Activated naive CD8-positive, alpha-beta T cell treated with anti-CD3 and anti-CD28 coated beads, Interleukin-2, amount 50 U/mL, for 24 hours (primary cell): ENCODE measurements at places on chromosomes 1 and 21.
A peak's percentile ranks its signal among the peaks of the same experiment; 100 is the strongest.

DNA sequence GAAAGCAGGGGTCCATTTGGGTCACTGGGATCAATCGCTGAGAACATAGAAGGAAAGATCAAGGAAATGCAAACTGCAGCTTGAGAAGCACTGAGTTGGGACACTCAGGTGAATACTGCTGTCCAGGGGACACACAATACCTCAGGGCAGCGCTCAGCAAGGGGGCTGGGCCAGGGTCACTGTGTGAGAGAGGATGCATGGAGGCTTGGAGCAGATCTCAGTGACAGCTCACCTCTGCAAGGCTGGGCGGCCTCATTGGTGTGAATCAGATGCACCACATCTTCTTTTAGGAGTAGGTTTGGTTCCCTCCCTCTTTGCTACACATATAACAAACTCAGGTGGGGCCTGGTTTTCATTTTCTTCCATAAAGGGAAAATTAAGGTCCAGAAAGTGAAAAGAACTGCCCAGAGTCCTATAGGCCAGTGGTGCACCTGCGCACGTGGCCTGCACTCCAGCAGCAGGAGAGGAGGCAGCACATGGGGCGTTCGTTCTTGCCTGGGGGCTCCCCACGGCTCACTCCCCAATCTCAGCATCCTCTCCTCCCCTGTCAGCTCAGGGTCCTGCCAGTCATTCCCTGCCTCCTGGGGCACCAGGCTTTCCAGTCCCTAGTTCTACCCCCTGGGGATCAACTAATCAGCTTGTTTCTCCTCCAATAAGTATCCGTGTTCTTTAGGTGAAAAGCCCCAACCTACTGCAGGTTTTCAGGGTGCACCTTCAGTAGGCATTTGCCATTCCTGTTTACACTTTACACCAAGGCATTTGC, 1.5 kb downstream of the A3GALT2 start:
- no peak overlapping the region for H3K4me3 ChIP-seq
- no peak overlapping the region for H3K27ac ChIP-seq
- no peak for DNase-seq
- no peaks in the 10 kb centered on the region for H3K27me3 ChIP-seq
- H3K36me3 ChIP-seq = no peaks in the 10 kb centered on the region
- peaks cover 6% of the 10 kb centered on the region for H3K4me1 ChIP-seq

DNA sequence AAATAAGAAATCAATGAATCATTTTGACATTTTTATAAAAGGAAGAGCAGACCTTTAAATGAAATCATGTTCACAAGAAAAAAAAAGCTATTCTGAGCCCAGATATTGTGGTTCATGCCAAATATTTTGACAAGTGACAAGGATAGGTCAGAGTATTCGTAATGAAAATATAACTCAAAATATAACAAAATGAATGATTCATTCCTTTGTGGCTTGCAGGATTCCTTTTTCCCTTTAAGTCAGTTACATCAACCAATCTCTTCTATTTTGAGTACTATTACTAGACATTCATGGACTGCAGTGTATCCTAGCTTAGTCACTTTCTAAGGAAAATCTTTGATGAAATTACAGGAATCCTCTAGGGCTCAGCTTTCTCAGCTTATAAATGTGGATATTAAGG, 188.7 kb downstream of the COL11A1 start:
- DNase-seq = no peak
- no peaks in the 10 kb centered on the region for H3K4me1 ChIP-seq
- H3K36me3 ChIP-seq = no peaks in the 10 kb centered on the region
- no peak overlapping the region for H3K4me3 ChIP-seq
- H3K27me3 ChIP-seq = no peaks in the 10 kb centered on the region
- no peak overlapping the region for H3K27ac ChIP-seq

GRCh38 chr1:245878585-245878984, 628.5 kb downstream of the SMYD3 start:
- H3K27ac ChIP-seq = no peak overlapping the region
- no peaks in the 10 kb centered on the region for H3K4me1 ChIP-seq
- no peak for DNase-seq
- no peaks in the 10 kb centered on the region for H3K36me3 ChIP-seq
- H3K27me3 ChIP-seq = no peaks in the 10 kb centered on the region

DNA sequence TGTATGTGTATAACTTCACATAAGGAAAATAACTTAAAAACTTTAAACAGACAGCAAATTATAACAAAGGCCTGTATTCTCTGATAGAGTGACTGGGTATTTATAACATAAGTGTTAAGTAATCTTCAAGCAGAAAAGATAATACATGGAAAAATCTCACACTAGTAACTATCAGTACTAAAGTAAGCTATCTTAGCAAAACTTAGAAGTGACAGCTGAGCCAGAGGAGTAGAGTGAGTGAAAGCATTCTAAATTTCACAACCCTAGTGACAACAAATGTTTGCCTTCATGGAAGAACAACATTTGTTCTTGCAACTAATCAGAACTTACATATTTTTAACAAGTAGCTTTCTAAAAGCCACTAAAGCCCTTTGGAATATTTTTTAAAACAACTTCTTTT, 74.5 kb upstream of the B3GALT2 start:
- no peaks in the 10 kb centered on the region for H3K27me3 ChIP-seq
- H3K27ac ChIP-seq = no peak overlapping the region
- no peak overlapping the region for H3K4me3 ChIP-seq
- peaks cover 22% of the 10 kb centered on the region for H3K36me3 ChIP-seq

DNA sequence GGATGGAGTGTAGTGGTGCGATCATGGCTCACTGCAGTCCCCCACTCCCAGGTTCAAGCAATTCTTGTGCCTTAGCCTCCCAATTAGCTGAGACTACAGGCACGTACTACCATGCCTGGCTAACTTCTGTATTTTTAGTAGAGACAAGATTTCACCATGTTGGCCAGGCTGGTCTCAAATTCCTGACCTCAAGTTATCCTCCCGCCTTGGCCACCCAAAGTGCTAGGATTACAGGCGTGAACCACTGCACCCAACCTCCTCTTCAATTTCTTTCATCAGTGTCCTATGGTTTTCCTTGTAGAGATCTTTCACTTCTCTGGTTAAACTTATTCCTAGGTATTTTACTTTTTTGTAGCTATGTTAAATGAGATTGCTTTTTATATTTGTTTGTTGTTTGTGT, 10.7 kb upstream of the MAST2 start:
- DNase-seq = no peak
- H3K27ac ChIP-seq = no peak overlapping the region
- no peaks in the 10 kb centered on the region for H3K36me3 ChIP-seq
- peaks cover 17% of the 10 kb centered on the region for H3K27me3 ChIP-seq
- H3K4me3 ChIP-seq = no peak overlapping the region

- H3K4me1 ChIP-seq = no peaks in the 10 kb centered on the region
- peaks cover 22% of the 10 kb centered on the region for H3K27me3 ChIP-seq
- H3K4me3 ChIP-seq = no peak overlapping the region
- no peaks in the 10 kb centered on the region for H3K36me3 ChIP-seq
- H3K27ac ChIP-seq = no peak overlapping the region
These were observed 147.1 kb upstream of the GRIK3 start for GRCh38 chr1:37181425-37181824.

GRCh38 chr1:147824001-147824400, 63.6 kb upstream of the GJA5 start:
- DNase-seq = no peak
- no peaks in the 10 kb centered on the region for H3K4me1 ChIP-seq
- no peak overlapping the region for H3K4me3 ChIP-seq
- no peak overlapping the region for H3K27ac ChIP-seq
- peaks cover 9% of the 10 kb centered on the region for H3K27me3 ChIP-seq
- no peaks in the 10 kb centered on the region for H3K36me3 ChIP-seq

DNA sequence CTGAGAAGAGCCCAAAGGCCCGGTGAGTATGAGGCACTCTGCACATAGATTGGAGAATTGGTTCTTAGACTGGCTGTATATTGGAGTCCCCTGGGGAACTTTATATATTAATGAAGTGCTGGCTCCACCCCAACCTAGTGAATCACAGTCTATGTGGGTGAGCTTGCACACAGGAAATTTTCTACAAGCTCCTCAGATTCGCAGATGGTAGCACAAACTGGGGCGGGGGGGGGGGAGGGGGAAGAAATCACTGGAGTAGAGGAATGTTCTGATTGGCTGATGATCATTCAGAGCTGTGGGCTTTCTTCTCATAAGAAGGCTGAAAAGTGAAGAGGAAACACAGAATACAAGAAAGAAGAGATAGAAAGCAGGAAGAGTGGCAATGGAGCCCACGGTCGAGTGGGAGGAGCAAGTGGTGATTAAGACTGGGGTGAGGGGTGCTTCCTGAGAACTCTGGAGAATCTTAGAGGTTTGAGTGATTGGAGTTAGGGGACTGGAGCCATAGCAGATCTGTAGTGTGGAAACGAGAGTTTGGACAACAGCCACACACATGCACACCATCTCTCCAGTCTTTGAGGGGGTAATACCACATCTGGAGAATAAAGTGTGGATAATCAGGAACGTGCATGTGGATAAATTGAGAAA, 465.9 kb upstream of the DAB1 start:
- DNase-seq = no peak
- no peak overlapping the region for H3K27ac ChIP-seq
- peaks cover 4% of the 10 kb centered on the region for H3K27me3 ChIP-seq
- no peaks in the 10 kb centered on the region for H3K36me3 ChIP-seq

DNA sequence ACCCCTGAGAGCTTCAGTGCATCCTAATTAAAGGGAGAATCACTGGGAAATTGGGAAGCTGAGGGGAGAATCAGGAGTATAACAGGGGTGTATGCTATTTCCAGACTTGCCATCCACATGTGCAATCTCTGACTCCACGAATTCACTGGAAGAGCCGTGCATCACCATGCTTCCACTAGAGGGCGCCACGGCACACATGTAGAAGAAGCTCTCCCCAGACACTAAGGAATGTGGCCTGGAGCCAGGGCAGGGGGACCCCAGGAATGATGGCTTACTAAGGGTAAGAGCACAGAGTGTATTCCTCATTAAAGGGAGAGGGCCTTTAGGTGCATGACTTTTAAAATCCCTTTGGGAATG, 81.5 kb downstream of the ABCA4 start:
- no peaks in the 10 kb centered on the region for H3K36me3 ChIP-seq
- H3K4me1 ChIP-seq = peaks cover 2% of the 10 kb centered on the region
- no peak overlapping the region for H3K27ac ChIP-seq
- H3K27me3 ChIP-seq = peaks cover 36% of the 10 kb centered on the region
- peak; percentile 67 for DNase-seq

GRCh38 chr21:38956856-38957571, 151.3 kb downstream of the ETS2 start:
- H3K27ac ChIP-seq = no peak overlapping the region
- peaks cover 19% of the 10 kb centered on the region for H3K4me1 ChIP-seq
- no peak for DNase-seq
- peaks cover 13% of the 10 kb centered on the region for H3K27me3 ChIP-seq

GRCh38 chr1:164320790-164321731, 237.9 kb upstream of the PBX1 start:
- H3K27ac ChIP-seq = no peak overlapping the region
- H3K36me3 ChIP-seq = no peaks in the 10 kb centered on the region

DNA sequence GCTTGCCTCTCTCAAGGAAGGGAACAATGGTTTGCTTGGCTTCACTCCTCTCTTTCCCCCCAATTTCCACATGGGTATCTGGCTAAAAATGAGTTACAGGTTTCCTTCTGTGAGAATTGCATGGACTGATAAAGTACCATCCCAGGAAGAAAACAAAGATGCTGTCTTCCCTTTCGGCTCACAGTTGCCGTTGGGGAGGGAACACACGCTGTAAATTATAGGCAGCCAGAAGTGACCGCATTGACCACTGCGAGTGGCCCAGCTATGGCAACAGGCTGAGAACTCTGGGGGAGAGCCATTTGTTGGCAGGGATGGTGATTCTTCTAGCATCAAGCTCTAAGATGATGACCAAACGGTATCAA, 2.9 kb downstream of the RUNX1 start:
- H3K4me3 ChIP-seq = peak overlapping the region; percentile 93
- peak; percentile 39 for DNase-seq
- H3K27me3 ChIP-seq = peaks cover 3% of the 10 kb centered on the region
- peak overlapping the region; percentile 97 for H3K27ac ChIP-seq
- peaks cover 10% of the 10 kb centered on the region for H3K36me3 ChIP-seq
- peaks cover 97% of the 10 kb centered on the region for H3K4me1 ChIP-seq

GRCh38 chr1:108556499-108556898, 3.4 kb upstream of the EEIG2 start:
- H3K4me3 ChIP-seq = no peak overlapping the region
- H3K27ac ChIP-seq = no peak overlapping the region
- peaks cover 20% of the 10 kb centered on the region for H3K4me1 ChIP-seq
- H3K36me3 ChIP-seq = no peaks in the 10 kb centered on the region
- no peak for DNase-seq

GRCh38 chr1:229046251-229046853, 224.6 kb upstream of the RAB4A start:
- H3K27ac ChIP-seq = no peak overlapping the region
- H3K4me3 ChIP-seq = no peak overlapping the region
- H3K4me1 ChIP-seq = no peaks in the 10 kb centered on the region
- H3K36me3 ChIP-seq = no peaks in the 10 kb centered on the region

DNA sequence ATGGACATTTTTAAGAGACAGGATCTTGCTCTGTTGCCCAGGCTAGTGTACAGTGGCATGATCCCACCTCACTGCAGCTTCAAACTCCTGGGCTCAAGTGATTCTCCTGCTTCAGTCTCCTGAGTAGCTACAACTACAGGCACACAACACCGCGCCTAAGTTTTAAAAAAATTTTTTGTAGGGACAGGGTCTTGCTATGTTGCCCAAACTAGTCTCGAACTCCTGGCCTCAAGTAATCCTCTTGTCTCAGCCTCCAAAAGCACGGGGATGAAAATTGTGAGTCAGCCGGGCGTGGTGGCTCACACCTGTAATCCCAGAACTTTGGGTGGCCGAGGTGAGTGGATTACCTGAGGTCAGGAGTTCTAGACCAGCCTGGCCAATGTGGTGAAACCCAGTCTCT, 20.4 kb downstream of the MYSM1 start:
- peaks cover 46% of the 10 kb centered on the region for H3K36me3 ChIP-seq
- no peak overlapping the region for H3K27ac ChIP-seq
- peaks cover 12% of the 10 kb centered on the region for H3K4me1 ChIP-seq

- H3K4me1 ChIP-seq = no peaks in the 10 kb centered on the region
- H3K36me3 ChIP-seq = no peaks in the 10 kb centered on the region
- H3K27me3 ChIP-seq = no peaks in the 10 kb centered on the region
These were observed 4.0 kb upstream of the HSD3B2 start for GRCh38 chr1:119410961-119411360.

GRCh38 chr1:226001963-226002666, 3.0 kb upstream of the SDE2 start:
- H3K4me3 ChIP-seq = peak overlapping the region; percentile 59
- DNase-seq = peak; percentile 67
- peaks cover 68% of the 10 kb centered on the region for H3K4me1 ChIP-seq
- H3K36me3 ChIP-seq = peaks cover 9% of the 10 kb centered on the region
- H3K27ac ChIP-seq = peak overlapping the region; percentile 87

- no peak for DNase-seq
- no peaks in the 10 kb centered on the region for H3K36me3 ChIP-seq
- no peaks in the 10 kb centered on the region for H3K4me1 ChIP-seq
- H3K27ac ChIP-seq = no peak overlapping the region
These were observed 104.4 kb upstream of the KCNK1 start for GRCh38 chr1:233509526-233509925.

DNA sequence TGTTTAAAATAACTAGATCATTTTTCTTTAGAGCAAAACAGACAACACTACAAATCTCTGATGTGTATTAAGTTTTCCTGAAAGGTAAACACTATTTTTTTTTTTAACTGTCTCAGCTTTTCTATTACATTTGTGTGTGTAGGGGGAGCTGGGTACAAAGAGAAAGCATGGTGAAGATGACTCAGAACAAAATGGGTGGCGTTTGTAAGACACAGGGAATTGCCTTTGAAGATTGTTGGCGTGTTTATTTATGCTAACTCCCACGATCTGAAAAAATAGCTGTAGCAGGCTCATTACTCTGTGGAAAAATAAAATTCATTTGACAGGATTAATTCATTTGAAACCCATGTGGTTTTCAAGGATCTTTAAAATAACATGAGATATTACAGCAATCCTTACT, 285.1 kb downstream of the RYR2 start:
- H3K4me1 ChIP-seq = no peaks in the 10 kb centered on the region
- no peaks in the 10 kb centered on the region for H3K27me3 ChIP-seq
- H3K36me3 ChIP-seq = no peaks in the 10 kb centered on the region
- H3K4me3 ChIP-seq = no peak overlapping the region
